ENCODE measurements at places on chromosomes 7 and 10. TPM values are rescaled to one million over a fixed set of nuclear protein-coding genes. Genes with fewer than 3 reads are reported as not detected.

- no peak for DNase-seq
Measured at GRCh38 chr7:92753614-92754013, 82.8 kb downstream of the CDK6 start.

DNA sequence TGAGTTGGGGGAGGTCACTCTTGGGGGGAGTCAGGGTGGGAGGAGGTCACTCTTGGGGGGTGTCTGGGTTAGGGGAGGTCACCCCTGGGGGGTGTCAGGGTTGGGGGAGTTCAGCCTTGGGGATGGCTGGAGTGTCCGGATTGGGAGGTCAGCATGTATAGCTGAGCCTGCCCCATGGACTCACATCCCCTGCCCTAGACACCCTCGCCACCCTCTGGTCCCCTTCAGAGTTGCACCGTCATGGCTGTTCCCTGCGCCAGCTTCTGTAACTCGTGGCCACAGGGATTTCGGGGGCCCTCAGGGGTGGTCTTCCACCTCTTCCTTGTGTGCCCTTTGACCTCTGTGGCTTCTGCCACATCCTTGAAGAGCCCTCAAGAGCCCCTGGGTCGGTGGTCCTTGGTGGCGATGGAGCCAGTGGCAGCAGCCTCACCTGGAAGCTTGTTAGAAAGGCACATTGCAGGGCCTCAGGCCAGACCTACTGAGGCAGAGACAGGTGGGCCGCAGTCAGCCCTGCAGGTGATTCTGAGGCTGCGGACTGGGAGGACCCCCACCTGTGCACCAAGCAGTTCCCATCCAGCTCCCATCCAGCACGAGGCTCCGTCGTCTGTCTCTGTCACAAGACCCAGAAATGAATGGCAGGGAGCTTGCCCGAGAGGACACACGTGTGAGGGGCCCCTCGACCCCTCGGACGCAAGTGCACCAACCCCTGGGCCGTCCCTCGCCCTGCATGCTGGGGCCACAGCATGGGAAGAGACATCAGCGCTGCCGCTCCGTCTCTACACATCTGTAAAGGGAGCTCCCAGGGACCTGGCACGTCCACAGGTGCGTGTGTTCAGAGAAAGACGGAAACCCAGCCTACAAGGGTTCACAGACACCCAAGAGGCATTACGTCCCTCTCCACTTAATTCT is 44.7 kb upstream of the SUN1 start:
- no peak for DNase-seq

- DNase-seq, result no peak
Measured at GRCh38 chr10:60955957-60956425, 12.0 kb upstream of the RHOBTB1 start.

DNA sequence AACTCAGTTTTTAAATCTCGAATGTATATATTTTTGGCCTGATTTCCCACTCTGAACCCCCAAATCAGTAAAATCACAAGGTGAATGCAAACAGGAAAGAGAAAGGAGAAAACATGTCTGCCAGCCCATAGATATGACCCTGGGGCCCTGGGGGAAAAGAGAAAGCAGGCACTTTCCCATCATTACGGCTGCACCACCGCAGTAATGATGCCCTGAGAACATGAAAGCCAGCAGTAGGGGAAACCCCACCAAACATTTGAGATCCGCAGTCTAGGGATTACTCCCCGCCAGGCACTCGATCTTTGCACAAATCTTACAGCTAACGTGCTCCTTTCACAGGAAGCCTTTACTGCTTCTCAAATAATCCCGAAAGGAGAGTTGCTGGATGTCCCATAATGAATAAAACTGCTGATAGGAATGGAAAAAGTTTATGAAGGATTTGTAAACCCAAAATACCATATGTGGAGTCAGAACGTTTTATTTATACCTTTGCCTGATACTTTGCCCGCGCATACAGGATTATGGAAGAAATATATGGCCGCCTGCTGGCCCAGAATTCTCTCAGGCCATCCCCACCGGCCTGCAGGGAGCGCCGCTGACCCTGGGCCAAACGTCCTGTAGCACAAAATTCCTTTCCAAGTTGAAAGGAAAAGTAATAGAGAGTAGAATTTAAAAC is 180.0 kb upstream of the INHBA start:
- no peak for DNase-seq

DNA sequence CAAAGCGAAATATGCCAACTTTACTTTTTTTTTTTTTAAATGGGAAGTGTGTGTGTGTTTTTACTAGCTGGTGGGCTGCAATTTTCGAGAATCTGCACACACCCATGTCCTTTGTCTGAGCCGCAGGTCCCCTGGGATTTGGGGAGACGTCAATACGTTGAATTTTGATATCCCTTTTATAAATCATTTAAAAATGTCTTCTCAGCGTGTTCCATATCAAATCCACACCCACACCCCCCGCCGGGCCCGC is 404 bp upstream of the FMC1 start:
- DNase-seq, result no peak

DNA sequence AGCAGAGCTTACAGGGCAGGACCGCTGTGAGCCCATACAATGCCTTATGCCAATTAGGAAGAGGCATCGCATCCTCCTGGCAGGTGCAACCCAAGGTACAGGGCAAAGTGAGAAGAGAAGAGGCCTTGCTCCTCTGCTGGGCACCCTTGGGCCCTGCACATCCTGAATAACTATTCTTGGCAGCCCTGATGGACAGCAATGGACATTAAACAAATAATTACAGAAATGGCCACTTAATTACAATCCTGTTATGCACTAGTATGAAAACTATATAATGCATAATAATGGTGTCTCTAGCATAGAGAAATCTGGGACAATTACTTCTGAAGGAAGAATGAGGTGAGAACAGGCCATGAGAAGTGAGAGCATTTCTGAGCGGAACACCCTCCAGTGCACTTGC is 83.5 kb downstream of the PLPP4 start:
- no peak for DNase-seq

DNA sequence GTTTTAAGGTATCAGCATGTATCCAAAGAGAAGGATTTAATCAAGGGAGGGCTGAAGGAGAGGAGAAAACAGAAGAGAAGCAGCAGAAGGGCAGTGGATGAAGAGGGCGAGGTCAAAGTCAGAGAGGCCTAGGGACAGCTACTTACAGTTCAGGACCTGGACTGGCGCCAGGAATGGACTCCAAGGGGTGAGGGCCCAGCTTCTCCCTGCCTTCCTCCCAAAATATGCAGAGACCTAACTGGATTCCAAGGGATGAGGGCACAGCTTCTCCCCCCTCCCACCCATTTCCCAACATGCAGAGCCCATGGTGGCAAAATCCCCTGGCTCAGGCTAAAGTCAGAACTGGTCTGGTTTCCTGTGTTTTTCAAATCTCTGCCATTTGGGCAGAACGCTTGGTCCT is 3.4 kb upstream of the TCF7L2 start:
- no peak for DNase-seq

DNA sequence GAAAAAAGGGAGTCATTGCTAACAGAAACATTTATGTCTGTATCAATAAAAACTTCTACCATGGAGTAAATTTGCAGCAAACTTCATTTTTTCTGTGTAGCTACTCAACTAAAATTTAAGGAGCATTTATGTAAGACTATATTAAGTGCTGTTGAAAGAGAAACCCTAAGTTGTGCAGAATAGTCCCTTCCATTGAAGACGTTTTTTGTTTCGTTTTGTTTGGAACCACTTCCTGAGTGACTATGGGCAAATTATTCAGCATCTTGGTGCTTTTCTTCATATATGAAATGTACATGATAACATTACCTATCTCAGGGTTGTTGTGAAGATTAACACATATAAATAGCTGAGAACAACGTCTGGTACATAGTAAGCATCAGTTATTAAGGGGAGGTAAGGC is 24.3 kb downstream of the SEM1 start:
- no peak for DNase-seq

GRCh38 chr10:59869594-59869940 is 36.8 kb downstream of the CCDC6 start:
- no peak for DNase-seq

- no peak for DNase-seq
Measured at GRCh38 chr7:100556541-100556940, 17.2 kb downstream of the SAP25 start.

DNA sequence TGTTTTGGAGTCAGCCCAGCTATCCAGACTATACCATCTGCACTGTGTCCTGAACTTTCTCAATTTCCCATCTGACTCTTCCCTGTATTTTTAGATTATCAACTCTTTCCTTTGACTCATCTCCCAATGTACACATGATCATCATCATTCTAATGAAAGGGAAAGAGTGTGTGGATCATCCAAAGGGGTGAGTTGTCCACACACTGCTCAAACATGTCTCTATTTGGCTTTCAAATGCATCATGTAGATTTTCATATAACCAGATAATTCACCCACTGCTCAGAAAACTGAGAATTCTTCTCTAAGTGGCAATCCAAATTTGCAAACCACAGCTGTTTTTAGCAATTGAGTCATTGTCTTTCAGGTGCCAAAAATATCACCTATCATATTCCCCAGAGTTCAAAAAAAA is 190.2 kb upstream of the HPS1 start:
- no peak for DNase-seq

DNA sequence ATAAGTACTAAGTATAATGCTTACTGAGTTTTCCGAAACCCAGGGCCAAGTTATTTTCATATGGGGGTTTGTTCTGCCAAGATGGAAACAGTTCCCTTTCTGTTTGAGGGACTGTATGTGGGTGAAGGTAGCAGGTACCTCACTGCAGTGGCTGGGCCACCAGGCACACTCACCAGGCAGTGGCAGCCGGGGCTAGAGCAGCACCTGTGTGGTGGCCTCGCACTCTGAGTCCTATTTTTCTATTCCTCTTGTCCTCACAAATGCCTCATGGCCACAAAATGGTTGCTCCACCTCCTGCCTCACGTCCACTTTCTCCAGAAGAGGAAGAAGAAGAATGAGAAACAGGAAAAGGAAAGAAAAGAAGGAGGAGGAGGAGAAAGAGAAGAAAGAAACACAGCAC is 167.3 kb upstream of the SHH start:
- DNase-seq, result no peak

GRCh38 chr7:137862358-137862757 is 15.6 kb upstream of the DGKI start:
- DNase-seq, result no peak

GRCh38 chr10:13993673-13994089 is 337.0 kb downstream of the FRMD4A start:
- no peak for DNase-seq

DNA sequence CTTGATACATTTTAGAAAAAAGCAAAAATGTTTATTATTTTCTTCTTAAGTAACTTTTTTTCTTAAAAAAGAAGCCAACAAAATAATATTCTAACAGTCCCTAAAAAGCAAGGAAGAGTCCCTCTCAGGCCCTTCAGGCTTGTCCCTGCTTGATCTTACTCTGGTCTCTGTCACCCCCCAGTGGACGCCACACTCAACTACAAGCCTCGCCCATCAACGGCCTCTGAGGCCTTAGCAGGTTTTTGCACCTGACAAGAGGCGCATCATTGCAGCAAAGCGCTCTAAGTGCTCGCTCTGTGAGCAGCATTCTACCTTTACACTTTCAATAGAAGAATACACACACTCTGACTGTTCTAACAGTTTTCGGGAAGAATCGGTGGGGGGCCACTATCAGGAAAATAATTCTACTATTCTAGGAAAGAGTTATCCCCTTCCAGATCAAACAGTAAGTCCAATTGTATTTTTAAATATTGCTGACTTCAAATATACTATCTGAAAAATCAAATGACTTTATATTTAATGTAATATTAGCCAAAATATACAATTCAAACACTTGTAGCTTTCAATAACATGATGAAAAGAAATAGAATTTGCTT is 139.2 kb downstream of the USP6NL start:
- peak; percentile 78 for DNase-seq

DNA sequence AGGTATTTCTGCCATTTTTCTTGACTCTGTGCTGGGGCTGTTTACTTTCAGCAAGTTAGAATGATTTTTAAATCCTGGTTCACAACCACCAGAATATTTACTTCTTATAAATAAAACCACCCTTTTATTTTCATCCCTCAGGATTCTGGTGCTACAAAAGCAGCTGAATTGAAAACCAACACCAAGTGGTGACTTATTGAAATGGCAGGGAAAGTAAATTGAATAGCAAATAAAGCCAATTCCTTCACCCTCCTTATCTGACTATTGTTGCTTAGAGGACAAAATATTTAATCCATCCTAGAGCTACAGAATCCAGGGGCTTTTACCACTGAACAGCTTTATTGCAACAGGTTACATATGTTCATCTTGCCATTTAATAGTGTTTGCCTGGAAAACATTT is 828.6 kb upstream of the GHITM start:
- no peak for DNase-seq

DNA sequence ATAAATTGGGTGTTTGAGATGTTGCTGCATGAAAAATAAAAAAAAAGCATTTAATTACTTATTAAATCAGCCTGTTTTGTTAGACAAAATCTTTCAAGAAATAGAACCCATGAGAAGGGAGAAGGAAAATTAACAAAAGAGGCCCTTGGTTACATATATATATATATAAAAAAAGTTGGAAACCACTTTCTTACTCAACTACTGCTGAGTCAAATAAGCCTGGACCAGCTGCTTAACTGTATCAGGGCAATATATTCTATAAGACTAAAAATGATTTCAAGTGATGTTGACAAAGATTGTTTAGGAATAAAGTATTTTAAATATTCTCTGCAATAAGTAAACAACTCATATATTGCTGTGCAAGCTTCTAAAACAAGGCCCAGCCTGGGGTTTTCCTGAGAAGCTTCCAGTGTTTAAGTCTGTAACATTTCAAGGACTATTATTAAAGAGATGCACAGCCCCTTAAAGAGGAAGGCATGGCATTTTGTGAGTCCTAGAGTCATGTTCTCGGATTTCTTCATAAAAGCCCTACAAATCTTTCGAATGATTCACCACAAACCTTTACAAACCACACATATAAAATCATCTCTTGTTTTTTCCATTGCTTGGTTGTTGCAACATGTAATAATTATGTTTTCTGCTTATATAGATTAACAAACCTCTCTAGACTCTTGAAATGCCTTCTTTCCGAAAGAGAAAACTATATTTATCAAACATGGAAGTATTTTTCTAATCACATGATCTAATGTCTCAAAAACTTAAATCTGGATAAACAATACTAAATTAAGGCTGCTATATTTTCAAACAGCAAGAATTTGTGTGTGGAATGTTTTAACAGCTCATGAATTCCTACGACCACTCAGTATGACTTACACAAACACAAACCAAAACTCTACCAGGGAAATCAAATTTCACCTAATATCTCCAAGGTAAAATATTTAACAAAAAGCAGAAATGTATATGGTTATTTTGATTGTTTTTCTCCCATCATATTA is 14.3 kb downstream of the JAZF1 start:
- no peak for DNase-seq

The TAS2R4 gene
- 0.82 TPM for total RNA-seq

The PSMC2 gene
- total RNA-seq, result 195 TPM

The GPR158 gene
- not detected for total RNA-seq

The ELMO1 gene
- 101 TPM for total RNA-seq

The PKD1L1 gene
- 0.06 TPM for total RNA-seq

The INA gene
- total RNA-seq, result 0.09 TPM

The HOXA13 gene
- total RNA-seq, result not detected

The HOGA1 gene
- not detected for total RNA-seq

The GHRHR gene
- not detected for total RNA-seq

The TLX1 gene
- total RNA-seq, result not detected

The PNLIP gene
- not detected for total RNA-seq

The DKK1 gene
- total RNA-seq, result not detected
